ENCODE measurements at places on chromosomes 7 and 10.

- no peak for DNase-seq
These were observed 1.3 kb downstream of the TYSND1 start for GRCh38 chr10:70145166-70145665.

DNA sequence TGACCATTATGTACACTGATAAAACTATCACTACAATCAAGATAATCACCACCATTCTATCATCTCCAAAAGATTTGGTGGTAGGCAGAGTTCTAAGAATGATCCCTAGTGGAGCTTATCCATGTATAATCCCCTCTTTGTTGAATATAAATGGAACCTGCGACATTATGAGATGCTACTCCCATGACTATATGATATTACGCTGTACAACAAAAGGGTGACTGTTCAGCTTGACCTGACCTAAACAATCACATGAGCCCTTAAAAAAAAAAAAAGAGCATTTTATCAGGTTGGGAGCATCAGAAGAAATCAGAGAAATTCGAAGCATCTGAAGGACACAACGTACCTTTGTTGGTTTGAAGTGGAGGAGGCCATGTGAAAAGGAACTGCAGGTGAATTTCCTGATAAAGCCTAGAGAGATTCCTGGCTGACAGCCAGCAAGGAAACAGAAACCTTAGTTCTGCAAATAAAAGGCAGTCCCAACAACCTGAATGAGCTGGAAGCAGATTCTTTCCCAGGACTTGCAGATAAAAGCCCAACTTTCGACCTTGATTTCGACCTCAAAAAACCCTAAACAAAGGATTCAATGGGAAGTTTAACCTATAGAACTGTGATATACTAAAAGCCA is 270.7 kb downstream of the ADRA2A start:
- no peak for DNase-seq

DNA sequence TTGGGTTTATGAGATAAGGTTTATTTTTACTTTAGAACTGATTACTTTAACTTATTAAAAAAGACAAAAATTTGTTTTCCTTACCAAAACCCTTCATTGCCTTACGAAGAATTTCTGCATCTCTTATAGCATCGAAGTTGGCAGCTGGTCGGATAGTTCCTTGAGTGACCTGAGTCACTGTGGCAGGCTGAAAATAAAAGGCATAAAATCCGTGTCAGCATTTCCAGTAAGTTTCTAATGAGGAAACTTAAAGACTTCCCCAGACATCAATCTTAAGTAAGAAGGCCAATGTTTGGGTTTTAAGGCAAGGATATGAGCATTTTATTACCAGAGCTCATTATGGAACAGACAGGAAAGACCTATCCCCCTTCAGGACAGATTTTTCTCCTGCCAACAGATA is 25.6 kb downstream of the ANXA7 start:
- DNase-seq: no peak

DNA sequence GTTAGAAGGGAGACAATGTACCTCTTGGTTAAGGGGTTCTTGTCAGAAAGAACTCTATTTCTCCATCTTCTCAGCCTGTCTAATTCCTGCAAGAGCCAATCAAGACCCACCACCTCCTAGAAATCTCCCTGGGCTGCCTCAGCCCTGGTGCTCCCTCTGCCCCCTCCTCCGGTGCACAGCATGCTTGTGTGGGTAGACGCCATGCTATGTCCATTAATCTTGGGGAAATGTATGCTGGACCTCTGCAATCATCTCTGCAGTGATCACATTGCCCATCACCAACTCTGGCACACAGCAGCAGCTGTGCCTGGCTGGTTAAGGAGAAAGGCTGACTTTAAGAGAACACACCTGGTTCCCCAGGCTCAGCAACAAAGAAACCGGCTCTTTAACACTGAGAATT is 37.3 kb downstream of the SH3PXD2A start:
- DNase-seq: no peak

GRCh38 chr7:151346-152050 is 40.9 kb upstream of the FAM20C start:
- DNase-seq: no peak

DNA sequence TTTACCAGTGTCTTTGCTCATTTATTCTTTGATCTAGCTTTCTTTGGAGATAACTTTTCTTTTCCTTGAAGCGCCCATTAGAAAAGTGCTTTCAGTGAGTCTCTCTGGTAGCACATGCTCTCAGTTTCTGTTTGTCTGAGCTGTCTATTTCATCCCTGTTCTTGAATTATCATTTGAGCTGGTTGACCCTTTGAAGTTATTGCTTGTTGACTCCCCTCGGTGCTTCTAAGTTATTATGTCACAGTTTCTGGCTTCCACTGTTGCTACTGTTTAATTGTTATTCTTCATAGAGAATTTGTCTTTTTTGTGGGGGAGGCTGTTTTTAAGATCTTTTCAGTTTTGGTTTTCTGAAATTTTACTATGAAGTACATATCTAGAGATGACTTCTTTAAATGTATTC is 11.4 kb upstream of the PRF1 start:
- no peak for DNase-seq

- DNase-seq: no peak
These were observed 110.0 kb downstream of the RELN start for GRCh38 chr7:103879411-103879810.

DNA sequence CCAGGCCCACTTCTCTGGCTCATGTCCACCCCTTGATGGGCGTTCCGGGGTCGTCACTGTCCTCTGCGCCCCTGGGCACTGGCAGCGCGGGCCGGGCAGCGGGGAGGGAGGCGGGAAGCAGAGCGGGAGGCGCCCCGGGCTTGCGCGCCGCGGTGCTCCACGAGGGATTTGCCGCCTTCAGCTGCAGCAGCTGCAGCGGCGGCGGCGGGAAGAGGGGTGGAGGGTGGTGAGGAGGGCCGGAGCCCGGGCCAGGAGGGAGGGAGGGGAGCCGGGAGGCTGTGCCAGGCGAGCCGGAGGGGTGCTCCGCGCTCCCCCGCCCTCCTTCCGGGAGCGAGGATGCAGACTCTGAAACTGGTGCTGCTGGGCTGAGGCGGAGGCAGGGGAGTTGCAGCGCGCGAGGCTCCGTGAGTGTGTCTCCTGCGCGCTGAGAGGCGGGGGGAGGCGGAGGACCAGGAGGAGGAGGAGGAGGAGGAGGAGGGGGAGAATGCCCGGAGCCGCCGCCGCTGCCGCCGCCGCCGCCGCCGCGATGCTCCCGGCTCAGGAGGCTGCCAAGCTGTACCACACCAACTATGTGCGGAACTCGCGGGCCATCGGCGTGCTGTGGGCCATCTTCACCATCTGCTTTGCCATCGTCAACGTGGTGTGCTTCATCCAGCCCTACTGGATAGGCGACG is at the start of gene LHFPL3:
TSS of gene LHFPL3 (plus strand) at position 308 of the 674 bp plus-strand sequence.
- DNase-seq: no peak

GRCh38 chr10:44192435-44192834 is 192.5 kb downstream of the CXCL12 start:
- DNase-seq: no peak

Data from activated T-cell treated with anti-CD3 and anti-CD28 coated beads, Interleukin-2, amount 50 U/mL, for 72 hours (primary cell).